ENCODE measurements at places on chromosomes 1 and 21.
A peak's percentile ranks its signal among the peaks of the same experiment; 100 is the strongest.

- DNase-seq = peak; percentile 76
These were observed 407 bp downstream of the WNT4 start for GRCh38 chr1:22142315-22143064.

- DNase-seq = no peak
These were observed 32.2 kb upstream of the ABCA4 start for GRCh38 chr1:94153133-94153532.

- DNase-seq = no peak
These were observed 34.9 kb downstream of the AHDC1 start for GRCh38 chr1:27569088-27569460.

DNA sequence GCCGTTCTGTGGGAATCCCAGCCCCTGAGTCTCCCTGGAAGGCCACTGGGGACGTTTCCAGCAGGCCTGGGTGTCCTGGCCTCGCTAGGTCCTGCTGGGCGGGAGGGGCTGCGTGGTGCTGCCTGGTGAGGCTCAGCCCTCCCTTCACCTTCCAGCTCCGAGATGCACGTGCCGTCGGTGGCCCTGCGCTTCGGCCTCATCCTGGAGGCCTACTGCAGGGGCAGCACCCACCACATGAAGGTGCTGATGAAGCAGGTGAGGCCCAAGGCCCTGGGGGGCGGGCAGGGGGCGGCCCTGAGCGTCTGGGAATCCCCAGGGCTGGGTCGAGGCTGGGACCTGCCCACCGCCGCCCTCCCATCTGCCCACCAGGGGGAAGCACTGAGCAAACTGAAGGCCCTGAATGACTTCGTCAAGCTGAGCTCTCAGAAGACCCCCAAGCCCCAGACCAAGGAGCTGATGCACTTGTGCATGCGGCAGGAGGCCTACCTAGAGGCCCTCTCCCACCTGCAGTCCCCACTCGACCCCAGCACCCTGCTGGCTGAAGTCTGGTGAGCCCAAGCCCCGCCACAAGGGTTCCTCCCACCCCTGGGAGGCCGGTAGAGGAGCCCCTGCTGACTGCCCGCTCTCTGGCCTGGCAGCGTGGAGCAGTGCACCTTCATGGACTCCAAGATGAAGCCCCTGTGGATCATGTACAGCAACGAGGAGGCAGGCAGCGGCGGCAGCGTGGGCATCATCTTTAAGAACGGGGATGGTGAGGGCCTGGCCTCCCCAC is 70.3 kb downstream of the PIK3CD start:
- peak; percentile 49 for DNase-seq

GRCh38 chr1:65820983-65821382 is 28.3 kb downstream of the PDE4B start:
- peak; percentile 91 for DNase-seq

DNA sequence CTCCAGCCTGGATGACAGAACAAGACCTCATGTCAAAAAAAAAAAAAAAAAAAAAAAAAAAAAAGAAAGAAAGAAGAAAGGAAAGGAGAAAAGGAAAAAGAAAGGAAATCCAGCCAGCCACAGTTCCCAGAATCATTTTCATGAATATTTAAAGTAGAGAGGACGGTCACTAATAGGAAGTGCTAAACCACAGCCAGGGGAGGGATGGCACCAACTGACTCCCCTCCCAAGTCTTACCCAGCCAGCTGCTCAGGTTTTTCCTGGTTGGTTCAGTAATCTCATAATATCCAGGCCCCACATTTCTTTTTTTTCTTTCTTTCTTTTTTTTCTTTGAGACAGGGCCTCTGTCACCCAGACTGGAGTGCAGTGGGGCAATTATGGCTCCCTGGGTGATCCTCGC is 63.9 kb upstream of the AK4 start:
- no peak for DNase-seq

GRCh38 chr1:55034476-55035133 is 4.7 kb upstream of the PCSK9 start:
- no peak for DNase-seq

- peak; percentile 79 for DNase-seq
These were observed 16.0 kb downstream of the DHRS3 start for GRCh38 chr1:12601700-12602658.

DNA sequence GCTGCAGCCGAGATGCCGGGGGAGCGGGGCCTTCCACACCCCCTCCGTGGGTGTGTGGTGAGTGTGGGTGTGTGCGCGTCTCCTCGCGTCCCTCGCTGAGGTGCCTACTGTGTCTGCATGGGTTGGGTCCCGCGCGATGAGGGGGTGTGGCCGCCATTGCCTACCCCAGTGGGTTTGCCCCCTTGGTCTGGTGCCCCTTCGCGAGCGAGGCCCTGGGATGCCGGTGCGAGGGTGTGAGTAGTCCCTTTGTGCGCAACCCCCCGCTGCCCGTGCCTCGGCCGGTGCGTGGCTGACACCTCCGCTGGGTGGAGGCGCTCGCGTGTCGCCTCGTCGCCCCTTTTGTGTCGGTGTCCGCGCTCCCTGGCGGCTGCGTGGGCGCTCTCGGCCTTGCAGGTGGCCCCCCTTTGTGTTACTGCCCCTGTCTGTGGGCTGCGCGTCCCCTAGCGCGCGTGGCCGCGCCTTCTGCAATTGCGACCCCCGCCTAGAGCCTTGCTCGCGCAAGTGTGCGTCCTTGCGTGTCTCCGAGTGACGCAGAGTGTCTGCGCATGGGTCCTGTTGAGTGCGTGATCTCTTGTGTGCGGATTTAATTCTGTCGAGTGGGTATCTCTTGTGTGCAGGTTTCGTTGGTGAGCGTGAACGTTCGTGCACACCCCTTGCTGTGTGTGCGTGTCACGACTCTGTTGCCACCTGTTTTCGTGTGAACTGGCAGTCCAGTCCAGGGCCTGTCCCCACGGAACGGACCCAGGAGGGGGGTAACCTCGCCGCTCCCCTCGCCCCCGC is 553 bp downstream of the TTC3 start:
- DNase-seq = peak; percentile 37

DNA sequence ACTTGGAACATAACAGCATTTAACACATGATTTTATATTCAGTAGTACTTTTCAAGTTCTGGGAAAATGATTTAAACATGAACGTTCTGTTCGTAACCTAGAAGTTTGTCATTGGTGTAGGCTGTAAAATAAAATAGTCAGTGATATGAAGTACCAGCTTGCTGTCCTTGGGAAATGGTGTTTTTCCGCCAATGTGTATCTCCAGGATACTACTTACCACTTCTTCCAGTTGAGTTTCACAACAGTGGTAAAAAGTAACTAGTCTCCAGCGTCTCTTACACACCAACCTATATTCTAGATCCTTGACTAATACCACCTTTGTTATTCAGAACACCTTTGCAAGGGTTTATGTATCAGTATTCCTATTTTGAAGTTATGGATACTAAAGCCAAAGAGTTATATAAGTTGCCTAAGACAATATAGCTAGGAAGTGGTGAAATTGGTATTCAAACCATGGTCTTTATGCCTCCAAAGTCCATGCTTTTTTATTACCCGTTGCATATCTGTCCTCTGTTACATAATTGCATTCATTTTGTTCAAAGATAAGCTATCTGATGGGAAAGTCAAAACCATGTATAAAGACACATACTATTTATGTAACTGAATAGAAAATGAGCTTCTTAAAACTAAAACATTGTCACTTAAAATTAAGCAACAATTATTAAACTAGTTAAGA is 43.1 kb downstream of the HOOK1 start:
- no peak for DNase-seq

DNA sequence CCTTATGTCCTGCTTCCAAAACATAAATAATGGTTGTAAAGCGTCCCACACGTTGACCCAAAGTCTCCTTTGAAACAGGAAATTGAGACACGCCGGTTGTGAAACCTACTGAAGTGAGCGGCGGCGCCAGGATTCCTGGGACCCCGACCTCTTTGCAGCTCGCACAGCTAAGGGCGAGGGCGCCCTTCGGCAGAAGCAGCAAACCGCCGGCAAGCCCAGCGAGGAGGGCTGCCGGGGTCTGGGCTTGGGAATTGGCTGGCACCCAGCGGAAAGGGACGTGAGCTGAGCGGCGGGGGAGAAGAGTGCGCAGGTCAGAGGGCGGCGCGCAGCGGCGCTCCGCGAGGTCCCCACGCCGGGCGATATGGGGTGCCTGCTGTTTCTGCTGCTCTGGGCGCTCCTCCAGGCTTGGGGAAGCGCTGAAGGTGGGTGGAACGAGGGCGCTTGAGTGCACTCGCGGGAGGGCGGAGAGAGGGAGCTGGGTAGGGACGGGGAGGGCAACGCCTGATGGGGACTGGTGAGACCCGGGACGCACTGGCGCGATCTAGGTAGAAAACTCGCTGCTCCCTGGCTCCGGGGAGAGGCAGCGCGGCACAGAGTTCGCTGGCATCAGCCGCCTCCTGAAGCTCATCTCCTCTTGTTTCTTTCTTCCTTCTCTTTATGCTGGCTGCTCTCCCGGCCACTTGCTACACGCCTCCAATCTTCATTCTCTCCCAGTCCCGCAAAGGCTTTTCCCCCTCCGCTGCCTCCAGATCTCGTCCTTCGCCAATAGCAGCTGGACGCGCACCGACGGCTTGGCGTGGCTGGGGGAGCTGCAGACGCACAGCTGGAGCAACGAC is at the start of gene CD1D:
Gene CD1D, plus strand, starts transcription at position 155 of the 836 bp plus-strand sequence. Its CDS starts 207 bp downstream, at position 362.
- peak; percentile 30 for DNase-seq

DNA sequence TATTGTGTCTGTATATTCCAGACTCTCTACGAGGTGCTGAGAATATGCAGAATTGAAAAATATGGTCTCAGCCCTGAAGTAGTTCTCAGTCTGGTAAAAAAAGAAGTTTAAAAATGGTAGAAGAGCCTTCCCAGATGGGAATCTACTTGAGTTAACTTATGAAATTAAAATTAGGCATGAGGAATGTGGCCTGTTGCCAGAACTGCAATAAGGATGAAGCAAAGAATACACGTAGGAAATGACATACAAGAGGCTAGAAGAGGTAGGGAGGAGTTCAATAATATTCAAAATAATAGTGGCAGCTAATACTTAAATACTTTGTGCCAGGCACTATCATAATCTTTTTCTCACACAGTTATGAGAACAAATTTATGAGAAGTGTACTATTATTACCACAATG is 6.3 kb downstream of the ASPM start:
- DNase-seq = no peak

- DNase-seq = peak; percentile 37
These were observed 739 bp upstream of the IFI6 start for GRCh38 chr1:27672750-27673112.

GRCh38 chr1:156390469-156391365 is 21.7 kb downstream of the RHBG start:
- no peak for DNase-seq

DNA sequence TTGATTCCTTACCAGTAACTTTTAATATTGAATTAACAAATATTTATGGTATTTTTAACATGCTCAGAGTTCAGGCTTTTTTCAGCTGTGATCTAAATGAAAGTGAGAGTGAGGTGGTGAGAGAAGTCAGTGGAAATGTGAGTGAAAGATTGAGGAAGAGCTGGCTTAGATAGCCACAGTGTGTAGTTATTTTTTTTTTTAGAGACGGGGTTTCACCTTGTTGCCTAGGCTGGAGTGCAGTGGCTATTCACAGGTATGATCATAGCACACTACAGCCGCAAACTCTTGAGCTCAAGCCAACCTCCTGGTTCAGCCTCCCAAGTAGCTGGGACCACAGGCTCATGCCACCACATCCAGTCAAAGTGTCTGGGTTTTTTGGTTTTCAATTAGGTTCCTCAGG is 10.9 kb downstream of the RNF11 start:
- no peak for DNase-seq

DNA sequence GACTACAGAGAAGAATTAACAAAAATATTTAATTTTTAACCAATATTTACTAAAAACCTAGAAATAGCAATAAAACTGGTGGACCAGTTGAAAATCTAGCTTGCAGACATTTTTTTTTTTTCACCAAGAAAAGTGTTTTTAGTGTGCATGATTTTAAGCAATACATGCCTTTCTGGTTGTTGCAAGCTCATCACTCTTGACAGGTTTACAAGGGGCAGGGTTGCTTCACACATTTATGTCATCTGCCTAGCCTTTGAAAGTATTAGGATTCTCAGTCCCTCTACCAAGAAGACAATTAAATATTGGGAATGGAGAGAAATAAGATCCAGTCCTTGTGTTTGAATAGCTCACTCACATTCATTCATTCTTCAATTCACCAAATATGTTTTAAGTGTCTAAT is 53.8 kb upstream of the LYPLAL1 start:
- DNase-seq = no peak

DNA sequence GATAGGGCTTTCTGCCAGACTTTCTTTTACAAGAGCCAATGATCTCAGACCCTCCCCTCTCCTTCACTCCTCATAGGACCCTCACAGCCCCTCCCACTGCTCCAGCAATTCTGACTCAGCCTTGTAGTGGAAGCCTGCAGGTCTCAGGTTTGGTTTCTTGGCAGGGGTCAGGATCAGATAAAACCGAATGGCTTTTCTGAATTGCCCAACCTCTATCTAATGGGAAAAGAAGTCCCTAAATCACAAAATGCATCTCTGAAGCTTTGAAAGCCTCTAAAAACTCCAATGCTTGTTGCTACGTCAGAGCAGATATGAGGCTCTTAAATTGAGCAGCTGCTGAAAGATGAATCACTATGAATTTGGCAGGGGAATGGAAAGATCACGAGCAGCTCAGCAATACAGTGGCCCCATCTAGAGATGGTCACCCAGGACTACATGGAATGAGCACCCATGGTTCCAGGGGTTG is 74.5 kb downstream of the NID1 start:
- peak; percentile 60 for DNase-seq

DNA sequence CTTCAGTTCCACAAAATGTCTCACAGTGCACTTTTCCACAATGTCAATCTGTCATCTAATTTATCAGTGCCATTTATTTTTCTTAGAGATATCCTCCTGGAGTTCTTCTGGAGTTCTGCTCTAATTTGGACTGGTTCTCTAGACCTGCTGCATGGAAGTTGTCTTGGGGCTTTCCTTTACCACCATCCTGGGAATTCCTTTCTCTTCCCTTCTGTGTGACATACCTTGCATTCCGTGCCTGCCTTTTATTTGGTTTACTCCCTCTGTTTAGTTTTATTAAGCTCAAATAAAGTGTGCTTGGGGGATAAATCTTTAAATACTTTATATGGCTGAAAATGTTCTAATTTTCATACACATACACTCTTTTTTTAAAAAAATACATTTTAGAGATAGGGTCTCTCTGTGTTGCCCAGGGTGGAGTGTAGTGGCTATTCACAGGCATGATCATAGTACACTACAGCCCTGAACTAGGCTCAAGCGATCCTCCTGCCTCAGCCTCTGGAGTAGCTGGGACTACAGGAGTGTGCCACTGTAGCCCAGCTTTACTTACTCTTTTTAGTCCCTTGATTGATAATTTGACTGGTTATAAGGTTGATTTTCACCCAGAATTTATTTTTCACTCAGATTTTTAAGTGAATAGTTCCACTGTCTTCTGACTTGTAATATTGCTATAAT is 14.4 kb downstream of the MTF2 start:
- DNase-seq = peak; percentile 9

Data from AG20443 (cell line).